ENCODE measurements at places on chromosomes 1 and 21.

DNA sequence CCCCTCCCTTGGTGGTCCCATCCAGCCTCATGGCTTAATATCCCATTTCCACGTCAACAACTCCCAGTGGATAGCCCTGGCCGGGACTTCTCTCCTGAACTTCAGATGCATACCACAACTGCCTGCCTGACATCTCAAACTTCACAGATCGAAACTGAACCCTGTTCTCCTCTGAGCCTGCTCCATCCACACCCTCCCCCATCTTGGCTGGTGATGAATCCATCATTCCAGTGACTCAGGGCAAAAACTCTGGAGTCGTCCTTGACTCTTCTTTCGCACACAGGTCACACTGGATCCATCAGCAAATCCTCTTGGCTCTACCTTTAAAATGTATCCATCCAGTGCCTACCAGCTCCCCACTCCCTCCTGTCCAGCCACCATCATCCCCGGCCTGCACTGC, 3.9 kb downstream of the TAS1R2 start:
- DNase-seq: no peak

DNA sequence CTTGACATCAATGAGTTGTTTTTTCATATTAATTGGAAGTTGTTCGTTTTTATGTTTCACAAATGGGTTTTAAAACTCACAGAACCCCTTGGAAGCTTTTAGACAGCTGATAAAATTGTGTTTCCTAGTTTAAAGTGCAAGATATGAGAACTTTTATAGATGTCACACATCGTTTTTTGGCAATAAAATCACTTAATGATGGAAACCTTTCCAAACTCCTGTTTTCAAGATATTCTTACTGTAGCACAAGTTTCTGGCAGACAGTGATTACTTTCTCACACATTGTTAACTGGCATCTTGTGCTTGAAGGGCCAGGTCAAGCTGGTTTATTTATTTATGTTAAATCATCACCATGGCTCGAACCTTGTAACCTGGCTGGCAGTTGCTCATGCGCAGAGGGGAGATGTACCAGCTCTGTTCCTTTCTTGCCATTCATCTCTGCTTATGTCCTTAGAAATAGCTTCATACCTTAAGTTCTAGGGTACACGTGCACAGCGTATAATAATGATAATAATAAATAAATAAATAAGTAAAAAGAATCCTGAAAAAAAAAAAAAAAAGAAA, 10.2 kb upstream of the RCAN1 start:
- no peak for DNase-seq

DNA sequence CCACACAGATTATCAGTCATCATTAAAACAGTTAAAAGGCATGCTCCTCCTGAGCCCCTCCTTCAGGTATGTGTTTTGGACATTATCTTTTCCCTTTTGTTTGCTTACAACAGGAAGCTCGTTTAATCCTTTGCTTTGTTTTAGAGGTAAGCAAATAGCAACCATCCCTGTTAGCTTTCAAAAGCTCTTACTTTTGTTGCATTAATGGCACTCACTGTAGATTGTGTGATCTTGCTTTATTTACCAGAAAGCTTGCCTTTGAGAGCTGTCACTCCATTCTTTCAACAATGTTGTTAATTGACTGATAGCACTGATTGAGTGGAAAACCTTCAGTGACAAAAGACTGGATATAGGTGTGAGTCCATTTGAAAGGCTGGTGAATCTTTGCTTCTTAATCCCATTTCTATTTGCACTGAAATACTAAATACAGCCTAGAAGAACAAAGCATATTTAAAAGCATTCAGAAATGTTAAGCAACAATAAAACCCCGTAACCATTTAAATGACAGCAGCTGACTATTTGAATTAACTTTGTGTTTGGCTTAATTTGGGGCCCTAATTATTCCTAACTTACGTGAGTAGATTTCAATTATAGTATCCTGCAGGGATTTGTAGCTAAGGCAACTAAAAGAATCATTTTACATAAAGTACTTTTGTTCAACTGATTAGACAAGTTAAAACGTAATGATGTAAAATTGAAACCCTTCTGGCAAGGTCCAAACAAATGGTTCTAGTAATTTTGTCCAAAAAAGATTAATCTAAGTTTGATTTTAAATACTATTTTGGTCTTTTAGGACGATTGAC, 48.3 kb downstream of the ADGRL2 start:
- DNase-seq: no peak

- no peak for DNase-seq
Measured at GRCh38 chr21:16124378-16125138, 394.8 kb downstream of the USP25 start.

DNA sequence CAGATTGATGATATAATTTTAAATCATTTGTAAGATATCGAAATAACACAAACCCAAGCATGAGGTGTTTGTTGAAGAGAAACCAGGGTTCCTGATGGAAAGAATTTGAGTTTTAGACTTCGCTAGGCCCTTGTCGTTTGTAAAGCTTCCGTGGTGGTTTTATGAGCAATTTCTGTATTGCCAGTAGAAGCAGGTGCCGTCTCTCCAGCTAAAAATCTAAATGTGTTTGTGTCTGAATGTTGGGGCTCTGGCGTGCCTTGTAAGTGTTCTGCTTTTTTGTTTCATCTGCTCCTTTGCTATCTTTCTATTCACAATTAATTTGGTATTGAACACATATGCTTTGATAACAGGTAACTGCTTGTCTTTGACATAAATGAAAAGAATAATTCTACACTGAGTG, 27.5 kb downstream of the CHRM3 start:
- no peak for DNase-seq

GRCh38 chr1:23619299-23620188, 60.2 kb upstream of the ID3 start:
- DNase-seq: no peak

DNA sequence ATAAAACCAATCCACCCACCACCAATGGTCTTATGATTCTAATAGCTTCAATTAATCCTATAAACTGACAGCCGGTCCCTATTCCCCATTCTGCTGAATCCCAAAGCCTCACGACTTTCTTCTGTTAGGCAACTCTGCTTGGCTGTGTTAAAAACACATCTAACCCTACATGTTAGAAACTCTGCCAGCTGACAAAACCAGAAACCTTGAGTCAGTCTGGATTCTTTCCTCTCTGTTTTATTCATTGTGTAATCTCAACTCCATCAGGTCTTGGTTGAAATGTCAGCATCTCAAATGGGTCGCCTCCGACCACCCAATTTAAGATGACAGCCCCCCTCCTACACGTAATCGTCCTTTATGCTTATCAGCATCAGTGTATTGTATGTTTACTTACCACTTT, 312.1 kb downstream of the DISC1 start:
- DNase-seq: no peak

DNA sequence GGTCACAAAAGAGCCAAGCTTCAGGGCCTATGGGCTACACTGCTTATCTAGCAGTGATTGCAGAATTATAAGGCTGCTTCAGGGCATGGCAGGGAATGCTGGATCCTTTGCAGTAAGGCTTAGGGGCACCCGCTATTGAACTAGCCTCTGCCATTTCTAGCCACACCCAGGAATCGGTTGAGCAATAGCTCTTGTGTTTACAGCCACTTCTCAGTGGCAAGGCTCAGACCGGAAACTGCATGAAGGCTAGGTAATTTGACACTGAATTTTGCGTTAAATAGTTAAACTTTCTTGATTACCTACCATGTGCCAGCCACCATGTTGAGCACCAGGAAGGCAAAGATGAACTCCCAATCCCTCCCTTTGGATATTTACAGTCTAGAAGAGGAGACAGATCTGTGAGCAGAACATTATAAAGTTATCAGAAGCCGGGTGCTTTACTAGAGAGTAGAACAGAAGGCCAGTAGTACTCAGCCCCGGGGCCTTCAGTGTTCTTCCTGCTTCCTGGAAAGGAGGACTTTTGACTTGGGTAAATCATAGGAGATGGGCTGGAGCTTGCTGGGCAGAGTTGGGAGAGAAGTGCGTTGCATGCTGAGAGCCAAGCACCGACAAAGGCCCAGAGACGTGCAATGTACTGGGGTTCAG, 98.6 kb upstream of the LPGAT1 start:
- DNase-seq: no peak

DNA sequence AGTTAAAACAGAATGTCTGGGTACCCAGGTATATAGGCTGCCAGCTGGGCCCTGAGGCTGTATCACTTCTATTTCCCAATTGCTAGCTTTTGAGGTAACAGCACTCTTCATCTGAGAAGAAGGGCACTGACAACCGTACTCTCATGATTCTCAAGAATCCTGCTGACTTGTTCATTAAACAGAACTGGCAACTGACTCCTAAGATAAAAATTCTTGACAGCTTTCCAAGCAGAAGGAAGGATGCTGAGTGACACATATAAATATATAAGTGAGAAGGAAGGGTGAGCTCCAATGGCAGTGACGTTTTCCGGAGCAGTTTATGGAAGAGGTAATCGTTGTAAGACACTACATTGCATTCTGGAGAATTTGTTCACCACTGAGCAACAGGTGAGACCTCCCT, 48.1 kb upstream of the NRIP1 start:
- DNase-seq: no peak

GRCh38 chr1:212291505-212292134, 6.4 kb downstream of the PPP2R5A start:
- no peak for DNase-seq

DNA sequence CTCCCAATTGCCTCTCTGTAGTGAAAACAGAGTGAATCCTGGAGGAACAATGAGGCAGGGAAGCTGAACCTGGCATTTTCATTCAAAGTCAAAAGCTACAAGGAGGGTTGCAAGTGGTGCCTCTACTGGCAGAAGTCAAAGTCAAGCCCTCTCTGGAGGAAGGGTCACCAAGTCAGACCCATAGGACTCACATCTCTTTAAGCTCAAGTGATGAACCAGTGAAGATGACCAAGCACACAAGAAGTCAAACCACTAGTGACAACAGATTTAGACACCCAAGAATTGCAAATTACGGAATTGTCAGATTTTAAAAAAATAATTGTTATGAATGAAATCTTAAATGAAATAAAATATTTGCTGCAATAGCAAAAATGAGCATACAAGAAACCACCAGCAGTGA, 81.1 kb upstream of the ATP1B1 start:
- no peak for DNase-seq

DNA sequence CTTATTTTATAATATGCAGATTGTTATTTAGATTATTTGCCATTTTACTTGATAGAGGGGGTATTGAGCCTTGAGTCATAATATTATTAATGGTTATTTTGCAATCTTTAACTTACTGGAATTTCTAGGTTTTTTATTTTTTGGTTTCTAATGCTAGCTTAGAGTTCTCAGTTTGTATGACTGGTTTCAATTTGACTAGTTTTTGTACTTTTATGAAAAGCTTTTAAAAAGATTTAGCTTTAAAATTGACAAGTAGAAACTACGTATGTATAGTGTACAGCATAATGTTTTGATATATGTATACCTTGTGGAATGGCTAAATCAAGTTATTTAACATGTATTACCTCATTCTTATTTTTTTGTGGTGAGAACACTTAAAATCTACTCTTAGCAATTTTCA, 41.5 kb downstream of the CEP350 start:
- DNase-seq: no peak

Data from NCI-H1694 (cell line).